Activated T-helper 1 cell treated with anti-CD3 and anti-CD28 coated beads, Interleukin-12 subunit alpha, Interleukin-12 subunit beta, Interleukin-2, Interleukin-4 antibody, amounts not matched to agents 30 ng/mL and 10 ng/mL and 1 ng/mL, durations not matched to agents 14 hours and 24 hours and 36 hours (primary cell): ENCODE measurements at places on chromosomes 16 and 17.
A peak's percentile ranks its signal among the peaks of the same experiment; 100 is the strongest.

DNA sequence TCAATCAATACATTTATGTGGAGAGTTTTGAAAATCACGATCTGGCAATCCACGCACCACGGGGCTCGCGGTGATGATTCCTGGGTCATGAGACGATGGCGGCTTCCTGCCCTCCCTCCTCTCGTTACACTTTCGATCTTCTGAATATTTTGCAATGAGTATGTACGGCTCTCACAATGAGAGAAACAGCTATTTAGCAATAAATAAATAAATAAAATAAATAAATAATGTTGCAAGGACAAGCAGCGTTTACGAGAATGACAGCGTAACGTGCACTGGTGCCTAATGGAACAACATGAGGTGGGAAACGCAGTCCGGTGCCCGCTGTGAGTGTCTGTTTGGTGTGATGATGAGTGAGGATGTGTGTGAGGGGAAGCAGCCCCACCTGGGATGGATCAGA is 46.7 kb upstream of the JPH3 start:
- DNase-seq: no peak

- DNase-seq: no peak
Observed at GRCh38 chr17:59508999-59509625, 56.3 kb upstream of the DHX40 start.

DNA sequence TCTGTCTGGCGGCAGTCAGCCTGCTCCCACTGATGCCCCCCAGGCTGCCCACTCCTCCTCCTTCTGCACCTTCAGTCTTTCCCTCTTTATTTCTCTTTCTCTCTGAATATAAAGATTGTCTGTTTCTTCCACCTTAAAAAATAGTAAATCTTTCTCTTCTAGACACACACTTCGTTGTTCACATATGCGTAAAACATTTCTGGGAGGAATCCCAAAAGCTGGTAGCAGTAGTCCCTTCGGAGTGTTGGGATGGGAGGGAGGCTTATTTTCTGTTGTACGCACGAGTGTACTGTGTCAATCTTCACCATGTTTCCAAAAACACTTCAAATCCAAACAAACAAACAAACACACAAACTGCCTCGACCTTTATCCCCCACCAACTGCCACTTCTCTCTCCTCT is 9.9 kb downstream of the OSBPL7 start:
- no peak for DNase-seq

DNA sequence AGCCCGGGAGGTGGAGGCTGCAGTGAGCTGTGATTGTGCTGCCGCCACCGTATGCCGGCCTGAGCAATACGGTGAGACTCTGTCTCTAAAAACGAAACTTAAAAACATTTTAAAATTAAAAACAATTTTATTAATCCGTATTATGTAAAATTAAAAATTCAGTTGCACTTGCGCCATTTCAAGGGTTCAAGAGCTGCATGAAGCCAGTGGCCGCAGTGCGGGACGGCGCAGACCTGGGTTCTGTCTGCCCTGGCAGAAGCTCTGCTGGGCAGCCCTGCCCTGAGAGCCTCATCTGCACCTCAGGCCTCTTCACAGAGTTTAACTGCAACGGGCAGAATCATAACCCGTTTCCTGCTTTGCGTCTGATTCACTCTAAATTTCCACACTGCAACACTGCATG is 31.7 kb downstream of the TBC1D16 start:
- DNase-seq: no peak

DNA sequence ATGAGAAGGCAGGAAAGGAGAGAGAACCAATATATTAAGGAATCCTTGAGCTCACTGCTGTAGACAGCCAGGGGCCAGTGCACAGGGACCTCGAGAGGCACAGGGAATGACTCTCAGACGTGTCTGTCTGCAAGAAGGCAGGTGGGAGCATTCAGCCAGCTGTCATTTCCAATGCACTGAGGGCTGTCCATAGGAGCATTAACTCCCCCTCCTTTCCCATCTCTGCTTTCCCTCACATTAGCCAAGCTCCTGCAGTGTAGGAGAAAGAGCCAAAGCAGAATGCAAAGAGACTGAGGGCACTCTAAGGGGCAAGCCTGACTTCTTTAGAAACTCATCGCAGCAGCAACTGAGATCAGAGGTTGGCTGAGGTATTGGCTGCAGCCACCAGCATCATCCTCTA is 218.3 kb downstream of the CDH13 start:
- DNase-seq: no peak

DNA sequence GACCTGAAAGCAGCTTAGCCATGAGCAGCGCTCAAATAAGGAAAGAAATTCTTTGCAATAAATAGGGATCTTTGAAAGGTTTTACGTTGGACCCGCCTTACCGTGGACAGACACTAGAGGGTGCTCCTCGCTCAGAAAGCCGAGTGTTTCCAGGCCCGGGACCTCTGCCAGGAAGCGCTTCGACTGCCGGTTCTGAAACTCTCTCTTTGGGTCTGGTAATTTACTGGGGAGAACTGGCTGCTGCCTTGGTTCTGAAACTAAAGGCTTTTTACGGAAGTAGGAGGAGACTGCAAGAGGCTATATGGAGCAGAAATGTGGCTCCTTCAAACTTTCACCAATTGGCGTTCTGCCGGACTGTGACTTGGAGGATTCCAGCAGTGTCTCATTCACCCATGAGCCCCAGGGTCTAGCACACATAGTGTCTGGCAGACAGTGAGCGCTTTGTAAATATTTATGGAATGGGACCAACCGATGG is 45.6 kb upstream of the HOXB9 start:
- DNase-seq: peak; percentile 46

DNA sequence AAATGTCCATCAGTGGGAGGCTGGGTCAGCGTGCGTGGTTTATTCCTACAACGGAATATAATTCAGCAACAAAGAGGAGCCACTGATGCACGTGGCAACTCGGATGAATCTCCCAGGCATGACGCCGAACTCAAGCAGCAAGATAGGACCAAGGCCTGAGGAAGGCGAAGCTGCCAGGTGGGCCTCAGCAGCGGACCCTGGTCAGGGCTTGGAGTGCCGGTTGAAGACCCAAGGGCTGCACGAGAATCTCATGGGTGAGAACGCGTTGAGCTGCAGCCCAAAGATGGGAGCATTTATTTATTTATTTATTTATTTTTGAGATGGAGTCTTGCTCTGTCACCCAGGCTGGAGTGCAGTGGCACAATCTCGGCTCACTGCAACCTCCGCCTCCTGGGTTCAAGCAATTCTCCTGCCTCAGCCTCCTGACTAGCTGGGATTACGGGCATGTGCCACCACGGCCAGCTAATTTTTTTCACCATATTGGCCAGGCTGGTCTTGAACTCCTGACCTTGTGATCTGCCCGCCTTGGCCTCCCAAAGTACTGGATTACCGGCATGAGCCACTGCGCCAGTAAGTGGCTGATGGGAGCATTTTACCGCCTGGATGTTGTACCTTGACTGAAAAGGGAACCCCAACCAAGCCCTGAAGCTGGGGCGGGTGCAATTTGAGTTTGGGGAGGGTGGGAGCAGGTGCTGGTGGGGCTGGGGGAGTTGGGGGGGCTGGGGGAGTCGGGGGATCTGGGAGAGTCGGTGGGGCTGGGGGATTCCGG is 18.1 kb upstream of the BAHCC1 start:
- DNase-seq: no peak

DNA sequence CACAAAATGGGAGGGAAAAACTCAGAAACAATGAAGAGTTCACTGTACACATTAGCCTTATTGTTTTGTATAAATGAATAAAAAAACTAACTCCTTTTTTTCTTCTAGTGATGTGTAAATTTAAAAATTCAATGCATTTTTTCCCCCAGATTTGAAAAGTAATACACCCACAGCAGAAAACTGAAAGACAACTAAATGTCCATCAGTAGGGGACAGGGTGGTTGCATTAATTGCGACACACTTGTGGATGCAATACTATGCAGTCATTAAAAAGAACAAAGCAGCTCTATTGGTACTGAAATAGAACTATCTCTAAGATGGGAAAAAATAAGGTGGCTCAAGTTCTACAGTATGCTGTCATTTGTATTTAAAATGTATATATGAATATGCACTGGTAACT is 13.7 kb upstream of the WIPI1 start:
- no peak for DNase-seq

GRCh38 chr16:63808730-63809129 is 1313.1 kb downstream of the CDH11 start:
- DNase-seq: no peak

DNA sequence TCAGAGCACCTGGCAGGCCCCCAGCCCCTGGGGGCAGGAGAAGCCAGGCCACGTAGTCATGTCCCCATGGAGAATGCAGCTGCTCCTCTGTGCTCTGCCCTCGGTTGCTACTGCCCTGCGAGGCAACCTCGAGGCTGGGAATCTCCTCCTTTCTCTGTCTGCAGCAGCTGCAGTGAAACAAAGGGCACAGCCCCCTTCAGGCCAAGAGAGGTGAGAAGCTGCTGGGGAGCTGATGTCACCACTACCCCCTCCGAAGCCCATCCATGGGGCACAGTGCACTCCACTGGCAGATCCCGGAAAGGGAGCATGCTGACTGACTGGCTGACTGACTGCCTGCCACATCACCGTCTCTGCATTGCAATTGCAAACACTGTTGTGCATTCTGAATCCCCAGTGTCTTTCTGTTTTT is 103.7 kb downstream of the GRIN2A start:
- DNase-seq: no peak

DNA sequence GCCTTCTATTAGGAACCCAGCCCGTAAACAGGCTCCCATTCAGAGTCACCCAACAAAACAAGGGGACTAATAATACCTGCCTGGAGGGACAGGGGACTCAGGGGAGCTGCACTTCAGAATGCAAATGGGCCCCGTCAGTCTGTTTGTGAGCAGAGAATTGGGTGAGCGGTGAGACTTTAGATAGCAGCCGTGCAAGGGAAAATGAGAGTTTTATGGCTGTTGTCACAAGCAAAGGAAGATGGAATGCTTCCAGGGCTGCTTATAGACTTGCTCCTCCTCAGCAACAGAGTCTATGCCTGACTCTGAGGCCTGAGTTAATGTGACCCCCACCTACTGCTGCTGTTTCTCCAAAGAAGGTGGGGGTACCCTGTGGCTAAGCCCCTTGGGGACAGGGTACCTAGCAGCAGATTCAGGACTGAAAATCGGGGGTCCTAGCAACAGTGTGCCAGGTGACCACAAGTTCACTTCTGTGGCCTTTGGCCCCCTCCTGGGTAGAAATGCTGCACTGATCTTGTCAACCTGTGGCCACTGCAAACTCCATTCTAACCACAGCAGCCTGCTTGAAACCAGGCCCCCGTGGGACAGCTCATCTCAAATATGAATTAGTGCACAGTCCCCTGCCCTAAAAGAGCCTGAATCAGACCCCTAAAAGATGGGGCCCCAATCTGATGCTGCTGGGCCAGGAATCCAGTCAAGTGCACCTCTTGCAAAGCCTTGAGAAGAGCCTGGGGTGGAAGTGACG is 126.4 kb downstream of the C16orf78 start:
- DNase-seq: no peak

DNA sequence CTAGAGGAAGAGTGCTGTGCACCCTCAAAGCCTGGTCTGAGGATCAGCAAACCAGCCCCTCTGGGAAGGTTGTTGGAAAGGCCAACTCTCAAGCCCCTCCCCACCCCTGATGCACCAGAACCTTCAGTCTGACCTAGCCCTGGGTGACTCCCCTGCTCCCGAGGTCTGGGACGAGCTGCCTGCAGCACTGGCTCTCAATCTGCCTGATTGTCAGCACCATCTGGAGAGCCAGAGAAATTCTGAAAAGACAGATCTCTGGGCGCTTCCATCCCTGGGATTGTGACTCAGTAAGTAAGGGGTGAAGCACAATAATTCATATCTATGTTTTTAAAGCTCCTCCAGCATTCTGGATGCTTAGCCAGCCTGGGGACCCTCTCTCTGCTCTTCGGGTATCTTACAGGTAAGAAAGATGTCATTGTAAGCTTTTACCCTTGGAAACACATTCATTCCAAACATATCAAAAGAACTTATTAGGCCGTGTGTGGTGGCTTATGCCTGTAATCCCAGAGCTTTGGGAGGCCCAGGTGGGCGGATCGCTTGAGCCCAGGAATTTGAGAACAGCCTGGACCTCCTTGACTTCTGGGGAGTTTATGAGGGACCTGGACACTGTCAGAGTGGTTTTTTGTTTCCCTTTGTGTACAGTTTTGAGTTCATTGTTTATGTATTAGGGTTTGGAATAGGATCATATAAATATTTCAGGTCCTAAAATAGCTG is 147.5 kb downstream of the KCNJ12 start:
- no peak for DNase-seq

DNA sequence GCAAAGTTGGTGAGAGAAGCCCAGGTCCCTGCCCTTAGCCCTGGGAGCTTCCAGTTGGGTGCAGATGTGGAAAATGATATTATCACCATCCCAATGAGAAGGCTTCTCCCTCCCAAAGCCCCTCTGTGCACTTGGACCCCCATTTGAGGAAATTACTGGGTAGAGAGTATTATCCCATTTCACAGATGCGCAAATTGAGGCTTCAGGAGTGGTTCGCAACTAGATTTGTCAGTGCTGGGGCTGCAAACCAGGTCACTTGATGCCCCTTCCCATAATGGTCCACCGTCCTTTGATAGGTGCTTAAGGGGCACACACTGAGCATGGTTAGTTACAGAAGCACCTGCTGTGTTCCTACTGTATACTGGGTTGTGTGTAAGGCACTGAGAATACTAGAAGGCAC is 14.3 kb upstream of the FOXN1 start:
- DNase-seq: no peak

DNA sequence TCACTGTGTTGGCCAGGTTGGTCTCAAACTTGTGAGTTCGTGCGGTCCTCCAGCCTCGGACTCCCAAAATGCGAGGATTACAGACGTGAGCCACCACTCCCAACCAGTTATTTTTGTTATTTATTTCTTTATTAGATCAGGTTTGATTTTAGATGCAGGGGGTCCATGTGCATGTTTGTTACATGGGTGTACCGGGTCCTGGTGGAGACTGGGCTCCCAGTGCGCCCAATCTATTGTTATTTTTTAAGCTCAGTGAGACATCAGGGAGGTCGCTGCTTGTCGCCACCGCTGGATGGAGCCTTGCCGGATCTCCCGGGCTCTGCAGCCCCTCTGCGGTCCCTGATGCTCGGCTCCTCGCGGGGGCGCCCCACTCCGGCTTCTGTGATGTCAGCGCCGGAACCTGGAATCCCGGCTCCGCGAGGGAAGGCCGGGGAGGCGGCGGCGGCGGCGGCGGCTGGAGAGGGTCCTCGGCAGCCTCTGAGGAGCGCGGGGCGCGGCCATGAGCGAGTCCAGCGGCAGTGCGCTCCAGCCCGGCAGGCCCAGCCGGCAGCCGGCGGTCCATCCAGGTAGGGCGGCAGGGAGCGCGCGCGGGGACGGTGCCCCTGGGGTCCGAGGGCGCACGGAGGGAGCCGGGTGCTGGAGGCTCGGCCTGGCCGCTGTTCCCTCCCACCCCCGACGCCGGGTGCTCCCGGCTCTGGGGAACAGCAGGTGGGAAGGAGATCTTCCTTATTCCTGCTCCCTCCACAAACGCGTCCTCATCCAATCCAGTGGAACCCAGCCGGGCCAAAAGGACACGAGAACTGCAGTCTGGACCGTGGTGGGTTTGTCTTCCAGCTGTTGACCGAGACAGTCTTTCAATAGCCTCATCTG is at the start of gene TMC7:
TSS of gene TMC7 (plus strand) at position 370 of the 870 bp plus-strand sequence. CDS start at position 500, 130 bp downstream.
- DNase-seq: no peak
